HT-29 (cell line): ENCODE measurements at places on chromosomes 3 and 15. TPM values are rescaled to one million over a fixed set of nuclear protein-coding genes. Genes with fewer than 3 reads are reported as not detected.

The DNAJA4 gene
- 10.2 and 16.0 TPM in 2 replicates for total RNA-seq

The ST3GAL6 gene
- total RNA-seq: 0.25 and 3.6 TPM in 2 replicates

The DLL4 gene
- total RNA-seq: 3.8 and 4.4 TPM in 2 replicates

The SMAD3 gene
- 63.5 and 82.5 TPM in 2 replicates for total RNA-seq

The P2RY1 gene
- 1.0 and 1.1 TPM in 2 replicates for total RNA-seq

The CCDC71 gene
- total RNA-seq: 12.4 and 19.5 TPM in 2 replicates

The SPINK8 gene
- not detected in 2 replicates for total RNA-seq
